Activated naive CD8-positive, alpha-beta T cell treated with anti-CD3 and anti-CD28 coated beads for 36 hours (primary cell): ENCODE measurements at places on chromosomes 4 and X. TPM values are rescaled to one million over a fixed set of nuclear protein-coding genes. Genes with fewer than 3 reads are reported as not detected.

Gene SPANXB1
- total RNA-seq: not detected

Gene WNK3
- 0.64 TPM for total RNA-seq

Gene MTNR1A
- not detected for total RNA-seq

Gene FHDC1
- total RNA-seq: 0.06 TPM

Gene GNPDA2
- total RNA-seq: 19.0 TPM

DNA sequence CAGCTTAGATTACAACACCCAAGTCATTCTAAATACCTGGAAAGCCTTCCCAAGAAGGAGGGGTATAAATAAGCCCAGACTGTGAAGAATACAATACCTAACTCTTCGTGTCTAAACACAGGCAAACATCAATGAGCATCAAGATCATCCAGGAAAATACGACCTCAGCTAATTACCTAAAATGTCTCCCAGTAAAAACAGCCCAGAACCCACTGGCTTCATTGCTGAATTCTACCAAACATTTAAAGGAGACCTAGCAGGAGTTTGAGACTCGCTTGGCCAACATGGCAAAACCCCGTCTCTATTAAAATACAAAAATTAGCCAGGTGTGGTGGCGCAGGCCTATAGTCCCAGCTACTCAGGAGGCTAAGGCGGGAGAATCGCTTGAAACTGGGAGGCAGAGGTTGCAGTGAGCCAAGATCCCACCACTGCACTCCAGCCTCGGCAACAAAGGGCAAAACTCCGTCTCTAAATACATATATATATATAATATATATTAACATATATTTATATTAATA, 19.1 kb upstream of the HSFX4 start:
- H3K4me1 ChIP-seq: no peaks in the 10 kb centered on the region
- H3K27ac ChIP-seq: no peak overlapping the region
- no peak overlapping the region for H3K4me3 ChIP-seq
- peaks cover 7% of the 10 kb centered on the region for H3K36me3 ChIP-seq
- H3K27me3 ChIP-seq: no peaks in the 10 kb centered on the region

- H3K4me1 ChIP-seq: peaks cover 10% of the 10 kb centered on the region
- H3K27me3 ChIP-seq: peaks cover 4% of the 10 kb centered on the region
- no peak overlapping the region for H3K27ac ChIP-seq
- H3K4me3 ChIP-seq: no peak overlapping the region
- no peaks in the 10 kb centered on the region for H3K36me3 ChIP-seq
Measured at GRCh38 chr4:38919494-38919893, 51.9 kb downstream of the FAM114A1 start.

DNA sequence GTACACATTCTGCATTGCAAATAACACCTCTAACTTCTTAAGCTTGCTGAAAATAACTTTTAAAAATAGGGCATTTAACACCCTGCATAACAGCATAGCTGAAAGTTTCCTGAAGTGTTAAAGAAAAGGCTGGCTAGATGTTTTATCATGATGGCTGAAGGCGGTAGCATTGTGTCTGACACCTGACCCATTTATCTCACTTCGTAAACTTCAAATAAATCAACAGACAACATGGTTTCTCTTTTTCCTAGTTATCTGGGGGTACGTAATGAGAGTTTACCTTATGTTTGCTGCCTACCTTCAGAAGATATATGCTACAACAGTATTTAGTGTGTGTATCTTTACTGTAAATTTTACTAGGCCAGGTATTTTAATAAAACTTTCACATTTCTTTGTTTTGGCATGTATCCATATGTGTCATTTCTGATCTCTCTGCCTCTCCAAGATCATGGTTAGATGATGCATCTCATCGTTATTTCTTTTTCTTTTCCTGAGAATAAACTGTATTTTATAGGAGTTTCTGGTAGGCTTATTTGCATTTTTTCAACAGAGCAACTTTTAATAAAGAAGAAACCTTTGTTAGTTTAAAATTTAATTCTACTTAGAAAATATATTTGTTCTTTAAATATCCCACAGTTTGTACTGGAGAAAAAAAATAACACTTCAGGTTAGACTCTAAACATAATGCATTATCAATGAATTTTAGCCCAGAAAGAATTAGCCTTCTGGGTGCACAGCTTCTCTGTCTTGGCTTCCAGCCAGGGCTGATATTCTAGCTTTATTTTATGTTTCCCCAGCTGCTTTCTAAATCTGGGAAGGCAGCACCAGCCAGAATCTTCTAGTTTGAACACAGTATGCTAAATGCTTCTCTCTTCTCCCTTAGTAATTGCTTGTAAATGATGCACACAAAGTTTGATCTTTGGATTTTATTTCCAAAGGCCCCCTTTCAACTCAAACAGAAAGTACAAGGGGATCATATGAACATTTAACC, 2.9 kb downstream of the NDST4 start:
- no peaks in the 10 kb centered on the region for H3K27me3 ChIP-seq
- H3K4me1 ChIP-seq: no peaks in the 10 kb centered on the region
- no peak for DNase-seq

GRCh38 chrX:33336783-33337182, 125.4 kb upstream of the DMD start:
- no peak for DNase-seq
- H3K36me3 ChIP-seq: no peaks in the 10 kb centered on the region
- no peak overlapping the region for H3K27ac ChIP-seq
- H3K4me3 ChIP-seq: no peak overlapping the region
- no peaks in the 10 kb centered on the region for H3K4me1 ChIP-seq

DNA sequence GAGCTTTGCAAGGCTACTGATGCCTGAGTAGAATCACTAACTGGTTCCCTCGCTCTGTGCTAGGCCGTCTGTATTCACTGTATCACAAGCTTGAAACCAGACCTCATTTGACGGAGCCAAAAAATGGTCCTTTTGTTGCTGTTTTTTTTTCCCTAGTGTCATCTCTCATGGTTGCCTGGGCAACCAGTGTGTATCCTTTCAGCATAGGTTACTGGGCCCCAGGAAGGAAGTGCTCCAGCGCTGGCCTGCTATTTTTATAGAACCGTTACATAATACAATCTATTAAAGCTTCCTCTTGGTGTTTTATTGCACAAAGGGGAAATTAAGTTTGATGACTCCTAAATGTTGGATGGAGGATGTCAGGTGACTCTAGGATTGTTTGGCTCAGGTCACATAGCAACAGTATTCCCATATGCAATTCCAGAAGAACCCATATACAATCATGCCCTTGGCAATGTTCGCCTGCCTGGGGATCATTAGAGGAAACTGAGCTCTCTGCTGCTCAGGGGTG, 220.4 kb downstream of the SPRY1 start:
- H3K27me3 ChIP-seq: no peaks in the 10 kb centered on the region
- H3K4me1 ChIP-seq: peaks cover 18% of the 10 kb centered on the region
- peak overlapping the region; percentile 40 for H3K27ac ChIP-seq

GRCh38 chr4:83561381-83561780, 25.5 kb downstream of the GPAT3 start:
- peaks cover 9% of the 10 kb centered on the region for H3K4me1 ChIP-seq
- H3K27ac ChIP-seq: no peak overlapping the region
- H3K36me3 ChIP-seq: no peaks in the 10 kb centered on the region
- H3K4me3 ChIP-seq: no peak overlapping the region
- H3K27me3 ChIP-seq: no peaks in the 10 kb centered on the region

GRCh38 chr4:140019619-140020347, 134.2 kb downstream of the MAML3 start:
- H3K27me3 ChIP-seq: no peaks in the 10 kb centered on the region
- H3K4me3 ChIP-seq: no peak overlapping the region
- peaks cover 2% of the 10 kb centered on the region for H3K4me1 ChIP-seq
- DNase-seq: no peak
- H3K27ac ChIP-seq: no peak overlapping the region

GRCh38 chrX:155434906-155435743, 23.3 kb downstream of the F8A3 start:
- H3K36me3 ChIP-seq: peaks cover 2% of the 10 kb centered on the region
- H3K4me1 ChIP-seq: no peaks in the 10 kb centered on the region
- DNase-seq: no peak
- H3K4me3 ChIP-seq: no peak overlapping the region
- H3K27me3 ChIP-seq: no peaks in the 10 kb centered on the region
- H3K27ac ChIP-seq: no peak overlapping the region

GRCh38 chr4:15451866-15452765, 17.6 kb upstream of the CC2D2A start:
- no peak for DNase-seq
- no peak overlapping the region for H3K27ac ChIP-seq
- no peaks in the 10 kb centered on the region for H3K36me3 ChIP-seq
- H3K4me1 ChIP-seq: no peaks in the 10 kb centered on the region

- peaks cover 2% of the 10 kb centered on the region for H3K36me3 ChIP-seq
- H3K4me3 ChIP-seq: no peak overlapping the region
- peaks cover 10% of the 10 kb centered on the region for H3K4me1 ChIP-seq
- no peak for DNase-seq
- H3K27ac ChIP-seq: no peak overlapping the region
- H3K27me3 ChIP-seq: no peaks in the 10 kb centered on the region
Measured at GRCh38 chr4:104752337-104752736, 257.6 kb upstream of the CXXC4 start.

- no peaks in the 10 kb centered on the region for H3K4me1 ChIP-seq
- H3K27me3 ChIP-seq: no peaks in the 10 kb centered on the region
- no peaks in the 10 kb centered on the region for H3K36me3 ChIP-seq
- no peak overlapping the region for H3K4me3 ChIP-seq
- H3K27ac ChIP-seq: no peak overlapping the region
- no peak for DNase-seq
Measured at GRCh38 chrX:30627818-30628652, 25.2 kb upstream of the GK start.

DNA sequence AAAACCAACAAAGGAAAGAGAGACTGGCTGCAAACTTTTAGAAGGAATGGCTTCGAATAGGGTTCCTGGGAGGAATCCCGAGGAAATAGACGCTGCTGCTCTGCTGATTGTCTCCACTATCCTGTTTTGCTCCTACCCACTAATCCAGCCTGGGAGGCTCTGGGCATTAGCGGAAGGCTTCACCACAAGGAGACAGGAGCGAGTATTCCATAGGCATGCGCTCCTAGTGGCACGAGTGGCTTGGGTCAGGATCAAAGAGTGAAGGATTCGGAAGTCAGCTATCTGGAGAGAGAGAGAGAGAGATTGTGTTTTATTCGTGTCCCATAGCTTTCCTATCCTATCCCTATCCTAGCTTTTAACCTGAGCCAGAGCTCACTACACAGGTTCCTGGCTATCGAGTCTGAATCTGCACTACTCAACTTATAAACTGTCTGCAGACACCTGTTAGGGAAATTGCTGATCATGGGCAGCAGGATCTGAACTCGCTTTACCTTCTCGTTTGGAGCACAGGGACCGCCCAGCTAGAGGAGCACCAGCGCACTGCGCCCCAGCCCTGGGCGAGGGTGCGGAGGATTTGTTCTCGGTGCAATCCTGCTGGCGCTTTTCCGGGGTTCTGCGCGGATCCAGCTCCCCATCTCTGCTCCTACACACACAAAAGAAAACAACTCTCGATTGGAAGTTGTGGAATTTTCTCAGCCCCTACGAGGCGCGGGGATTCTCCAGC, 740 bp upstream of the NPY2R start:
- DNase-seq: no peak
- H3K27me3 ChIP-seq: peaks cover 49% of the 10 kb centered on the region
- peaks cover 3% of the 10 kb centered on the region for H3K4me1 ChIP-seq
- no peak overlapping the region for H3K4me3 ChIP-seq
- no peaks in the 10 kb centered on the region for H3K36me3 ChIP-seq

DNA sequence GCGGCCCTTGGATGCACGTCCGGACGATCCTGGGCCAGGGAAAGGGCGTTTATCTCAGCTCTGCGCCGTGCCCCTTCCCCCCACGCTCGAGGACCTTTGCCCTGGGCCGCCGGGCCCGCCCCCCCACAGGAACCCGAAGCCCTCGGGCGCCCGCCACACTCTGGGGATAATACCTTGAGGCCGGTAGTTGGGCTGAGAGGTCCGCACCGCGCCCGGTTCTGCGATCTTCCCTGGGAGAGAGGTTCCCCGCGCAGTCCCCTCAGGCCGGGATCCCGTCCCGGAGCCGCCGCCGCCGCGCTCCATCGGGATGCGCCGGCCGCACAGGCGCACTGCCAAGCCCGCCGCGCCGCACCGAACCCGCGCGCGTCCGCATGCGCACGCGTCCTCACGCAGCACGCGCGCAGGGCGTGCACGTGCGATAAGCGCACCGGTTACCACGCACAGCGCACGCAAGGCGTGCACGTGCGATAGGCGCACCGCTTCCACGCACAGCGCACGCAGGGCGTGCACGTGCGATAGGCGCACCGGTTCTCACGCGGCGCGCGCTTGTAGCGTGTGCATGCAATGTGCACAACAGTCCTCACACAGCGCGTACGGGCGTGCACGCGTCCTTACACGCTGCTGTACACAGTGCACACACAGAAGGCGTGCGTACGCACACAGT, at the start of gene MAP7D2:
TSS of gene MAP7D2 (minus strand) at position 331 of the 664 bp plus-strand sequence. CDS start at position 303, 28 bp downstream.
- H3K27ac ChIP-seq: no peak within 1 kb of the TSS
- H3K27me3 ChIP-seq: peaks cover 19% of the 10 kb centered on the region
- DNase-seq: peak; percentile 13
- H3K4me3 ChIP-seq: peak within 1 kb of the TSS; percentile 65
- H3K36me3 ChIP-seq: no peaks in the 10 kb centered on the region

- no peak for DNase-seq
- H3K4me3 ChIP-seq: no peak overlapping the region
- no peaks in the 10 kb centered on the region for H3K4me1 ChIP-seq
- no peak overlapping the region for H3K27ac ChIP-seq
- H3K36me3 ChIP-seq: no peaks in the 10 kb centered on the region
Measured at GRCh38 chrX:15441464-15441863, 51.7 kb downstream of the PIR start.

- H3K27me3 ChIP-seq: no peaks in the 10 kb centered on the region
- DNase-seq: peak; percentile 98
- peaks cover 22% of the 10 kb centered on the region for H3K36me3 ChIP-seq
- H3K4me1 ChIP-seq: peaks cover 16% of the 10 kb centered on the region
Measured at GRCh38 chr4:674172-675035, at the start of the genes ATP5ME and MYL5. TSS of gene ATP5ME (minus strand) at chr4:674276. CDS start at chr4:674247, 29 bp downstream. TSS of gene MYL5 (plus strand) at chr4:674542. CDS start at chr4:678027, 3,485 bp downstream.

GRCh38 chrX:24124244-24124799, 25.2 kb upstream of the ZFX start:
- H3K4me1 ChIP-seq: no peaks in the 10 kb centered on the region
- no peaks in the 10 kb centered on the region for H3K36me3 ChIP-seq
- no peak overlapping the region for H3K4me3 ChIP-seq

- peaks cover 28% of the 10 kb centered on the region for H3K4me1 ChIP-seq
- H3K36me3 ChIP-seq: peaks cover 20% of the 10 kb centered on the region
Measured at GRCh38 chrX:9566150-9566621, 101.3 kb downstream of the TBL1X start.

DNA sequence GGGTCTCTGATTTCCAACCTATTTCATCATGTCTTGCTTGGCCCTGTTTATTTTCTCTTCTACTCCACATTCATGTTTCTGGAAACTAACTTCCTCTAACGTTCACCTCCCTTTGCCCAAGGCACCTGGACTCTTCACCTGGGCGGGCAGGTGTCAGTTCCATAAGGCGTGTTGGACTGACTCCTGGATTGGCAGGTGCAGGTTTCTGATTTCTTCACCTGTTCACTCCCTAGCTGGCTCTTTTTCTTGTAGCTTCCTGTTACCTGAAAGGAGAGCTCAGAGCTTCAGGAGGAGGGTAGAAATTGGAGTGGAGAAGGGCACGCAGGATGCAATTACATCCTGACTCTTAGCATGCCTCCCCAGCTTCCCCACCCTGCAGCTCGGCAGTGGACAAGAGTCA, 350.8 kb upstream of the KLF3 start:
- peaks cover 4% of the 10 kb centered on the region for H3K36me3 ChIP-seq
- no peaks in the 10 kb centered on the region for H3K27me3 ChIP-seq
- peaks cover 40% of the 10 kb centered on the region for H3K4me1 ChIP-seq
- DNase-seq: no peak
